ENCODE measurements at places on chromosomes 6 and 20.

DNA sequence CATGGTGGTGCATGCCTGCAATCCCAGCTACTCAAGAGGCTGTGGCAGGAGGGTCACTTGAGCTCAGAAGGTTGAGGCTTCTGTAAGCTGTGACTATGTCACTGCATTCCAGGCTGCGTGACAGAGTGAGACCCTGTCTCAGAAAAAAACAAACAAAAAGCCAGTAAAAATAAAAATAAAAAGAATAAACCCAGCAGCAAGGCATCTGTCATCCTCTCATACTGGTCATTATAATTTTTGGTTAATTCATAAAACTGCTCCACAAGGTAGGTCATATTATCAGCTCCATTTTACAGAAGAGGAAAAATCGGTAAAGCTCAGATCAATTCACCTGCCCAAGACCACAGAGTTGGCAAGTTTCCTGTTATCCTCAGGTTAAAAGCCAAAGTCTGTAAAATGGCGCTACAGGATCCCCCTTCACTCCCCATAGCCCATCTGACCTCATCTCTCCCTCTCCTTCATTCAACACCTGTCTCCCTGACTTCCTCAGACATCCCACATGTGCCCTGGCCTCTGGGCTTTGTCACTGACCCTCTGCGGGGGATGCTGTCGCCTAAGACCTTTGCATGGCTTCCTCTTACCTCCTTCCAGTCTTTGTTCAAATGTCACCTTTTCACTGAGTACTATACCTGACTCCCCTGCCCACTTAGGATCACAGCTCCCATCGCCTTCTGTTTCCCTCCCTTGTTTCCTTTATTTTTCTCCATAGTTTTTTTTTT lies 213.2 kb upstream of the ZNF217 start:
- DNase-seq: no peak

DNA sequence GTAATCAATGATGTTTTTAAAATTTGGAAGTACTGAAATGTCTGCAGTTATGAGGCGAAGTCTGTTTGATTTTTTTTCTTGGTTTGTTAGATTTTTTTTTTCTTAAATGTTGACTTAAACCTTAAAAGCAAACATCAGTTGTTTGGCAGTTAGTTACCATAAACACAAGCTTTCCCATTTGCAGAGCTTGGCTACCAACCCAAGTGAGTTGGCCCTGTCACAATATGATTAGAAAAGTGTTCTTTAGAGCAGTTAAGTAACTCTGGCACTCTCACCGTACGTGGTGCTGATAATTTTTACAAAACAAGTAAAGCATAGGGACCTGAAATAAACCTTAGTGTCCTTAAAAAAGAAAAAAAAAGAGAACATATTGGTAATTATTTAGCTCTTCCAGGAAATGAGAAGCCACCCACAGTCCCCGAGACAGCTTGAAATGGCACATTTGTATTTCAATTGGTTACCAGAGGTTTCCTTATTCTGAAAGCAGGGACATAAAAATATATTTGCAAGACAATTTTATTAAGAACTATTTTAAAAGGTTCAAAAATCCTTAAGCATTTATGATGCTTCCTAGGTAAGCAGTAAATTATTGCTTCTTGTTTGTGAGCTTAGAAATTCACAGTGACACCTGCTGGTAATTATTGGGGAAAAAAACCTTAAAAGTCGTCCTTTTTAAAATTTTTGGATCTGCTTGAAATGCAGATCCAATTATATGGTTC lies 3.9 kb downstream of the HEY2 start:
- no peak for DNase-seq

DNA sequence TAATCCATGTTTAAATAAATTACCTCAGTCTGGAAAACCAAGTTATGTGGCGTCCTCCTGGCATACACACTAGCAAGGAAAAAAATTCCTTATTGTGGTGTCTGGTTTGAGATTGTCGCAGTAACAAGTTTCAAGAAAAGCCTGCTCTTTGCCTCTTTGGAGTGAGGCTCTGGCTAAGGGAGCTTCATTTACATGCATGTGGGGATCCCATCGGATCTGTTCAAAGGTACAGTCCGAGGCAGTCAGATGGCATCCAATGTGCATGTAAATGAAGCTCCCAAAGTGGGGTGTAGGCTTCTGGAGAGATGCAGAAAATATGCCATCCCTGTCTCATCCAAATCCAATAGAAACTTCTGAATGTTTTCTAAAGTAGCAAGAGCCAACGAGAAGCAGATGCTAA lies 199.5 kb upstream of the FBXL4 start:
- DNase-seq: no peak

- no peak for DNase-seq
These were observed 125.0 kb upstream of the MTHFD1L start for GRCh38 chr6:150740453-150740852.

DNA sequence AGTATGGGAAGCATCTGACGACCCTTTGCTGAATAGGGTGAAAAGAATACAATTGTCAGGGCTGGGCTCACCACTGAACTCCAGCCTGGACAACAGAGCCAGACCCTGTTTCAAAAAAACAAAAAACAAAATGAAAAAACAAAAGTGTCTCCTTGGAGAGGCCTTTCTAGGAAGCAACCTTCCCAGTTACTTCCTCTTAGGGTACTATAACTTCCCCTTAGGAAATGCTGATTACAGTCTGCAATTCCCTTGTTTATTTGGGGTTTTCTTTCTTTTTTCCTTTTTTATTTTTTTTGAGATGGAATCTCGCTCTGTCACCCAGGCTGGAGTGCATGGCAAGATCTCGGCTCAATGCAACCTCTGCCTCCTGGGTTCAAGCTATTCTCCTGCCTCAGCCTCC lies 20.5 kb upstream of the TTPAL start:
- DNase-seq: no peak

GRCh38 chr20:6704132-6704861 lies 63.2 kb upstream of the BMP2 start:
- DNase-seq: no peak

- peak; percentile 83 for DNase-seq
These were observed at the start of gene DNAAF9 for GRCh38 chr20:3407040-3407770. Gene DNAAF9, minus strand, starts transcription at chr20:3407669. Its CDS starts 112 bp downstream, at chr20:3407557.

GRCh38 chr6:125201961-125202729 lies 48.6 kb downstream of the TPD52L1 start:
- no peak for DNase-seq

All from CD4-positive, alpha-beta T cell (primary cell).